Stimulated activated CD4-positive, alpha-beta T cell treated with anti-CD3 and anti-CD28 coated beads, Interleukin-15, amount 100 ng/mL, for 1 hour (primary cell): ENCODE measurements at places on chromosomes 6 and 20.

DNA sequence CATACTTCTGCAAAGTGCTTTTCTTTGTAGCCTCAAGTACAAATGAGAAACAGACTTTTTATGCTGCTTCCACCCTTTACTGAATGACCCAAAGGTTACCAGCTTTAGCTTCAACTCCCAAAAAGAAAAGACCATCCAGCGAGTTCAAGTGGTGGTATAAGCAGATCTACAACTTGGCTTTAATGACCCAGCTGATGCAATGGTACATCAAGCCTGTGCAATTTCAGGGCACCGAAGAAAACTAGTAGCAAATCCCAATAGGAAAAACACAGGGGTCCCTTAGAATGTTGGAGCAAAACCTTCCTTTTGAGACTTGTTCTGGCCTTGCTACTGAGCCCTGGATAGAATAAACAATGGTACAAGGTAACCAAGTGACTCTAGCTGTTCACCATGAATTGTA lies 33.8 kb downstream of the STX7 start:
- DNase-seq = no peak

DNA sequence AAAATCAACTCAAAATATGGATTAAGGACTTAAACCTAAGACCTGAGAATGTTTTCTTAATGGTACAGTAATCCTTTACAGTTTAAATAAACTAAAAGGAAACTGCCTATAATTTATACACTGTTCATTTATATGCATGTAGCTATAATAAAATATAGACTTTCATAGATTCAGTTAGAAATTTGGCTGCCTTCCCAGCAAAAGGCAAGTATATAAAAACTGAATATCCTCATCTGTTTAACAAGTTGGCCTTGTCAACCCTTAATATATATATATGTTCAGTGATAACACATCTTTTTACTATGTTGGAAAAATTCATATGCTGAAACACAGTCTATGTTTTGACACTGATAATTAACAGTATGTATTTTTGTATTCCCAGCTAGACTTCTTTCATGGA lies 123.1 kb downstream of the GRIK2 start:
- DNase-seq = no peak

GRCh38 chr20:16759181-16759563 lies 11.0 kb downstream of the OTOR start:
- no peak for DNase-seq

DNA sequence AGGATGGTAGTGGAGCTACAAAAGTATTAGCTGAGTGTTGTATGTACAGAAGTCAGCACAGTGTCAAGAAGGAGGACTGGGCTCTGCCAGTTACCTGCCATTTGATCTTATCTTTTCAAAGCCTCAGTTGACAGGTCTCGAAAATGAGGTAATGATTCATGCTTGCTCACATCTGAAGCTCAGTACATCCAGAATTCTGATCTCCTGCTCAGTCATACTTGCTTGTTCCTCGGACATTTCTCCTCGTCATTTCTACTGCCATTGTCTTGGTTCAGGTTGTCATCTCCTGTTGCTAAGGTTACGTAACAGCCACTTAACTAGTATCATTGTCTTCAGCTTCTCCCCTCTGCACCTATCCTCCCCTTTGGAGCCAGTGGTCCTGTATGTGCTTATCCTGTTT lies 89.5 kb downstream of the SLX4IP start:
- no peak for DNase-seq

DNA sequence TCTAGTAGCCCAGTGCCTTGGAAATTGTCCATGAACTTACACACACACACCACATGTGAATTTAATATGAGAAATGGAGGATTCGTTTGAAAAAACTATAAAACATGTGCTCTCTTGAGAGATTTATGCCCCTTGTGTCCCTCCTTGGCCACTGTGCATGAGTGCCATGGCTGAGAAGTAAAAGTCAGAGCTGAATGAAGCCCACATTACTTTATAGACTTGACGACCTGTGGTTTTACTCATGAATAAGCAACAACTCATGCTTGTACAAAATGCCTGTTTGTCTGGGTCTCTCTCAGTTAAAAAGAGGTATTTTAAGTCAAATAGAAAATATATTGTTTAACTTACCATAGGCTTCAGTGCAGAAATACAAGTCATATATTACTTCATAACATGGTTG lies 102.7 kb downstream of the KCNQ5 start:
- DNase-seq = no peak
